Right ventricle myocardium inferior (tissue), 1 donor: ENCODE measurements at places on chromosomes 1 and 21. TPM values are rescaled to one million over a fixed set of nuclear protein-coding genes. Genes with fewer than 3 reads are reported as not detected.

Gene AKNAD1
- total RNA-seq: not detected

Gene GPR157
- total RNA-seq: 49.0 TPM

Gene LCE1B
- not detected for total RNA-seq

Gene KCNJ6
- not detected for total RNA-seq

Gene PLPPR5
- total RNA-seq: not detected
